CD4-positive, alpha-beta T cell (primary cell): ENCODE measurements at places on chromosomes 13 and 19. TPM values are rescaled to one million over a fixed set of nuclear protein-coding genes. Genes with fewer than 3 reads are reported as not detected.

GRCh38 chr19:17321655-17322489, 12.5 kb downstream of the DDA1 start:
- no peaks in the 10 kb centered on the region for H3K27me3 ChIP-seq
- peaks cover 31% of the 10 kb centered on the region for H3K36me3 ChIP-seq
- peaks cover 13% of the 10 kb centered on the region for H3K4me1 ChIP-seq
- no peak overlapping the region for H3K4me3 ChIP-seq
- H3K27ac ChIP-seq, result no peak overlapping the region
- DNase-seq, result no peak

DNA sequence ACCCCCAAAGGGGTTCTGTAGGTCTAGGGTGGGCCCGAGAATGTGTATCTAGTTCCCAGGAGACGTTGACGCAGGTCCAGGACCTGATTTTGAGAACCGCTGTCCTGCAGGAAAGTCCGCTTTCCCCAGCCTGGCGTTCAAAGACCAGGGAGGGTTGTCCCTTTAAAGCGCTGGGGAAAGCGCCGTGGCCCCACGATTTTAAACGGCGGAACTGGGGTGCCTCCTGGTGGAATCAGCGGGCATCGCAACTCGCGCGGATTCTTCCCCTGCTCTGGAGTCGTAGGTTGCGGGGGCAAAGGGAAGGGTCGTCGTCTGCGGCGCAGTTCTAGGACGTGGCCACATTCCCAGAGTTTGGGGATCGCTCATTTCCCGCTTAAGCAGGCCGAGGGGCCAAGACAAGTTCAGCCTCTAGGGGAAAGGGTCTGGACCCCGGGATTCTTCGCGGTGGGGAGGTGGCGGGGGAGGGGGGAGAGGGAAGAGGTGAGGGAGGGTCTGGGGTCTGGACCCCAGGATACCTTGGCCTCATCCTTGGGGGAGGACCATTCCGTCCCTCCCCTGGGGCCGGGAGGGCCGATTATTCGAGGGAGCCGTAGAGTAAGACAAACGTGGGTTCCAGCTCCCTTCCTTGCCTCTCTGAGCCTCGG, 7.7 kb downstream of the PNMA8B start:
- H3K4me3 ChIP-seq, result no peak overlapping the region
- DNase-seq, result peak; percentile 79
- peaks cover 60% of the 10 kb centered on the region for H3K27me3 ChIP-seq
- peaks cover 34% of the 10 kb centered on the region for H3K4me1 ChIP-seq
- no peaks in the 10 kb centered on the region for H3K36me3 ChIP-seq

GRCh38 chr13:44219577-44220548, 153.8 kb upstream of the SERP2 start:
- H3K36me3 ChIP-seq, result no peaks in the 10 kb centered on the region
- no peak for DNase-seq
- no peak overlapping the region for H3K4me3 ChIP-seq
- H3K27me3 ChIP-seq, result no peaks in the 10 kb centered on the region
- no peak overlapping the region for H3K27ac ChIP-seq

GRCh38 chr19:45478454-45479238, 10.8 kb downstream of the FOSB start:
- DNase-seq, result peak; percentile 86
- peaks cover 37% of the 10 kb centered on the region for H3K4me1 ChIP-seq
- H3K27ac ChIP-seq, result peak overlapping the region; percentile 99
- peaks cover under 1% of the 10 kb centered on the region for H3K27me3 ChIP-seq

DNA sequence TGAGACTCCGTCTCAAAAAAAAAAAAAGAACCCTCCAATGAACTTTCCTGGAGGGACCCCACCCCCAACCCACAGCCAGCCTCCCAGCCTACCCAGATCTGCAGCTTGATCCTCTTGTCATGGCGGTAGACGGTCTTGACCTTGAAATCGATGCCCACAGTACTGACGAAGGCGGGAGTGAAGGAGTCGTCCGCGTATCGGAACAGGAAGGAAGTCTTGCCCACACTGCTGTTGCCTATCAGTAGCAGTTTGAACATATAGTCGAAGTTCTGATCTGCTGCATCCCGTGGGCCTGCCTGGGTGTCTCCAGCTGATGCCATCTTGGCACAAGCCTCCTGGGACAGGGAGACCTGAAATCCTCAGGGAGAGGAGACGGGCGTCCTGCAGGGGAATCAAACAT, 2.4 kb downstream of the RAB3D start:
- peaks cover 12% of the 10 kb centered on the region for H3K36me3 ChIP-seq
- H3K27ac ChIP-seq, result no peak overlapping the region
- H3K4me1 ChIP-seq, result peaks cover 35% of the 10 kb centered on the region
- H3K4me3 ChIP-seq, result no peak overlapping the region
- no peaks in the 10 kb centered on the region for H3K27me3 ChIP-seq

DNA sequence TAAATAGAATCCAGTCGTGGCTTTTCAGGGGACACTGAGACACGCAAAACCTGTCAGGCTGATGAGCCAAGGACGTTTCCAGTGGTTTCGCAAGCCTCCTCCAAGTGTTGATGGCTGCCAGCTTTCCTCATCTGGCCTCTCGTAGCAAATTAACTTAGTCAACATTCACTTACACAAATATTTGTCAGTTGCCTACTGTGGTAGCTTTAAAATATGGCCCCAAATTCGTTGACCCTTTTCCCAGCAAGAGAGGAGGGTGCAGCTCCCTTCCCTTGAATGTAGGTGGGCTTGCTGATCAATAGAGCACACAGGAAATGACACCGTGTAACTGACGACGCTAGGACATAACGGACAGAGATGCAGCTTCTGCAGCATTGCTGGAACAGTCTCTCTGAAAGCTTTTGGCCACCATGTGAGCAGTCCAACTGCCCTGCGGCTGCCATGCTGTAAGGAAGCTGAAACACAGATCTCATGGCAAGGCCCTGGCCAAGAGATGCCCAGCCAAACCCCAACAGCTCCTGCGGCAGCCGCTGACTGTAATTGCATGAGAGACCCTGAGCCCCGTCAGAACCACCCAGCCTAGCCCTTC, 5.5 kb upstream of the RANBP3 start:
- no peak overlapping the region for H3K4me3 ChIP-seq
- no peak for DNase-seq
- peak overlapping the region; percentile 47 for H3K27ac ChIP-seq
- H3K4me1 ChIP-seq, result peaks cover 39% of the 10 kb centered on the region
- no peaks in the 10 kb centered on the region for H3K27me3 ChIP-seq

GRCh38 chr19:38868551-38868950, 9.5 kb downstream of the RINL start:
- H3K27me3 ChIP-seq, result no peaks in the 10 kb centered on the region
- peaks cover 34% of the 10 kb centered on the region for H3K36me3 ChIP-seq
- DNase-seq, result no peak
- no peak overlapping the region for H3K4me3 ChIP-seq
- peaks cover 64% of the 10 kb centered on the region for H3K4me1 ChIP-seq

DNA sequence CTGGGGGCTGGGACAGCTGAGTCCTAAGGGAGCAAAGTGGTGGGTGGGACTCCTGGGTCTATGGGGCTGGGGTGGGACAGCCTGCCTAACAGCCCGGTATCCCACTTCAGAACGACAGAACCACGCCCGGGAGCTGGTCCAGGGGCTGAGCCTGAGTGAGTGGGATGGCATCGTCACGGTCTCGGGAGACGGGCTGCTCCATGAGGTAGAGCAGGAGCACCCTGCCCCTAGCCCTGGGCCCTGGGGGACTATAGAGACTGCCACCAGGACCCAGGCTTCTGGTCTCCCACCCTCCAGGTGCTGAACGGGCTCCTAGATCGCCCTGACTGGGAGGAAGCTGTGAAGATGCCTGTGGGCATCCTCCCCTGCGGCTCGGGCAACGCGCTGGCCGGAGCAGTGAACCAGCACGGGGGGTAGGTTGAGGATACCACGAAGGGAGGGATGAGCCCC, 8.6 kb downstream of the SPHK2 start:
- DNase-seq, result no peak
- H3K4me1 ChIP-seq, result peaks cover 46% of the 10 kb centered on the region
- no peaks in the 10 kb centered on the region for H3K27me3 ChIP-seq
- H3K4me3 ChIP-seq, result no peak overlapping the region
- peaks cover 44% of the 10 kb centered on the region for H3K36me3 ChIP-seq

- no peak overlapping the region for H3K27ac ChIP-seq
- H3K36me3 ChIP-seq, result no peaks in the 10 kb centered on the region
- no peaks in the 10 kb centered on the region for H3K27me3 ChIP-seq
- DNase-seq, result peak; percentile 62
Observed at GRCh38 chr19:44653977-44654774, 10.5 kb downstream of the PVR start.

GRCh38 chr19:8466018-8466417, 21.2 kb downstream of the HNRNPM start:
- no peaks in the 10 kb centered on the region for H3K27me3 ChIP-seq
- H3K4me1 ChIP-seq, result no peaks in the 10 kb centered on the region
- peaks cover 91% of the 10 kb centered on the region for H3K36me3 ChIP-seq
- no peak for DNase-seq
- no peak overlapping the region for H3K27ac ChIP-seq
- H3K4me3 ChIP-seq, result no peak overlapping the region

- no peaks in the 10 kb centered on the region for H3K27me3 ChIP-seq
- DNase-seq, result no peak
- no peaks in the 10 kb centered on the region for H3K36me3 ChIP-seq
- H3K27ac ChIP-seq, result no peak overlapping the region
Observed at GRCh38 chr13:39463611-39464010, 139.4 kb downstream of the LHFPL6 start.

- no peaks in the 10 kb centered on the region for H3K27me3 ChIP-seq
- no peak overlapping the region for H3K27ac ChIP-seq
- H3K4me3 ChIP-seq, result no peak overlapping the region
- H3K36me3 ChIP-seq, result no peaks in the 10 kb centered on the region
- H3K4me1 ChIP-seq, result no peaks in the 10 kb centered on the region
Observed at GRCh38 chr13:84431646-84432045, 549.4 kb upstream of the SLITRK1 start.

DNA sequence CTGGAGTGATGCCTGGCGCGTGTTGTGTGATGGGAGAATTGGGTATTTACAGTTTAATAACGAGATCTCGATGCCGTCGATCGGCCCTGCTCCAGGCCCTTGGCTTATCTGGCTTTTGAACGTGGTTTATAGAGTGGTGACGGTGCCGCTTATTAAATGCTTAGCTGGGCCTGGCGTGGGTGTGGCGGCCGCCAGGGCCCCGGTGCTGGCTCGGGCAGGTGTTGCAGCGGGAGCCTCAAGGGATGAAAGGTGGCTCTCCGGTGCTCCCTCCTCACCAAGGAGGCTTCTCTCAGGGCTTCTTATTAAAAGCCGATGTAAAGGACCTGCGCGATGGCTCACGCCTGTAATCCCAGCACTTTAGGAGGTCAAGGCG, 173.8 kb downstream of the KDM4B start:
- H3K27ac ChIP-seq, result no peak overlapping the region
- H3K27me3 ChIP-seq, result no peaks in the 10 kb centered on the region
- no peak for DNase-seq
- H3K4me1 ChIP-seq, result peaks cover 26% of the 10 kb centered on the region

- H3K27ac ChIP-seq, result no peak overlapping the region
- DNase-seq, result no peak
- H3K4me1 ChIP-seq, result no peaks in the 10 kb centered on the region
- no peak overlapping the region for H3K4me3 ChIP-seq
- peaks cover 47% of the 10 kb centered on the region for H3K36me3 ChIP-seq
- H3K27me3 ChIP-seq, result no peaks in the 10 kb centered on the region
Observed at GRCh38 chr19:55095260-55096060, 19.8 kb downstream of the EPS8L1 start.

- no peaks in the 10 kb centered on the region for H3K4me1 ChIP-seq
- no peak overlapping the region for H3K4me3 ChIP-seq
- DNase-seq, result no peak
Observed at GRCh38 chr13:75305059-75305458, 176.9 kb downstream of the TBC1D4 start.

DNA sequence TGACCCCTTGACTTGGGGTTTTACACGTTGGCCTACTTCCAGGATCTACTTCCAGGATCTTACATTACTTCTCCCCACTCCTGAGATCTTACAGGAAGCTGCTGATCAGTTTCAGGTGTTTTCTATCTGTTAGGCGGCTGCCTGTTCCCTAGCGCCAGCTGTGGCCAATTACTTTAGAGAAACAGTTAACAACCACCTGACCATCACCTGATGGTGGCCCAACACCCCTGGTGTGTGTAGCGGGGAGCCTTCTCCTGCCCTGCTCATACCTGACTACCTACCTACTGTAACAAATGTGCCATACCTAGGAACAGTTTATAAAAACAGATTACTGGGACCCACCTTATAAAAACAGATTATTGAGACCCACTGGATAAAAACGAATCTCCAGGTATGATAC, 2.8 kb upstream of the POP4 start:
- H3K27ac ChIP-seq, result no peak overlapping the region
- no peaks in the 10 kb centered on the region for H3K36me3 ChIP-seq
- H3K27me3 ChIP-seq, result no peaks in the 10 kb centered on the region
- H3K4me1 ChIP-seq, result peaks cover 22% of the 10 kb centered on the region

- DNase-seq, result no peak
- H3K4me1 ChIP-seq, result peaks cover 5% of the 10 kb centered on the region
- peaks cover 85% of the 10 kb centered on the region for H3K36me3 ChIP-seq
- no peak overlapping the region for H3K27ac ChIP-seq
- no peaks in the 10 kb centered on the region for H3K27me3 ChIP-seq
- no peak overlapping the region for H3K4me3 ChIP-seq
Observed at GRCh38 chr19:36225219-36225892, 10.4 kb downstream of the ZNF146 start.

- no peak overlapping the region for H3K4me3 ChIP-seq
- no peaks in the 10 kb centered on the region for H3K36me3 ChIP-seq
Observed at GRCh38 chr19:2625434-2625833, 77.1 kb downstream of the GNG7 start.

GRCh38 chr13:75294110-75294509, 187.9 kb downstream of the TBC1D4 start:
- peaks cover 46% of the 10 kb centered on the region for H3K36me3 ChIP-seq
- H3K4me3 ChIP-seq, result no peak overlapping the region
- no peak overlapping the region for H3K27ac ChIP-seq

- peaks cover 56% of the 10 kb centered on the region for H3K36me3 ChIP-seq
- DNase-seq, result no peak
- H3K4me1 ChIP-seq, result peaks cover 7% of the 10 kb centered on the region
- H3K4me3 ChIP-seq, result no peak overlapping the region
- H3K27me3 ChIP-seq, result no peaks in the 10 kb centered on the region
- H3K27ac ChIP-seq, result no peak overlapping the region
Observed at GRCh38 chr19:4711211-4711610, 12.4 kb downstream of the DPP9 start.

Gene ERICH4
- total RNA-seq, result not detected

Gene FFAR3
- not detected for total RNA-seq

Gene ZFR2
- 0.82 TPM for total RNA-seq

Gene REEP6
- total RNA-seq, result 2.2 TPM

Gene RYR1
- total RNA-seq, result 0.20 TPM

Gene CERS4
- 12.3 TPM for total RNA-seq

Gene HRC
- not detected for total RNA-seq

Gene VSTM1
- total RNA-seq, result not detected

Gene CASP14
- total RNA-seq, result not detected
